Osteocyte (in vitro differentiated cells): ENCODE measurements at places on chromosomes 11 and 22. TPM values are rescaled to one million over a fixed set of nuclear protein-coding genes. Genes with fewer than 3 reads are reported as not detected.

DNA sequence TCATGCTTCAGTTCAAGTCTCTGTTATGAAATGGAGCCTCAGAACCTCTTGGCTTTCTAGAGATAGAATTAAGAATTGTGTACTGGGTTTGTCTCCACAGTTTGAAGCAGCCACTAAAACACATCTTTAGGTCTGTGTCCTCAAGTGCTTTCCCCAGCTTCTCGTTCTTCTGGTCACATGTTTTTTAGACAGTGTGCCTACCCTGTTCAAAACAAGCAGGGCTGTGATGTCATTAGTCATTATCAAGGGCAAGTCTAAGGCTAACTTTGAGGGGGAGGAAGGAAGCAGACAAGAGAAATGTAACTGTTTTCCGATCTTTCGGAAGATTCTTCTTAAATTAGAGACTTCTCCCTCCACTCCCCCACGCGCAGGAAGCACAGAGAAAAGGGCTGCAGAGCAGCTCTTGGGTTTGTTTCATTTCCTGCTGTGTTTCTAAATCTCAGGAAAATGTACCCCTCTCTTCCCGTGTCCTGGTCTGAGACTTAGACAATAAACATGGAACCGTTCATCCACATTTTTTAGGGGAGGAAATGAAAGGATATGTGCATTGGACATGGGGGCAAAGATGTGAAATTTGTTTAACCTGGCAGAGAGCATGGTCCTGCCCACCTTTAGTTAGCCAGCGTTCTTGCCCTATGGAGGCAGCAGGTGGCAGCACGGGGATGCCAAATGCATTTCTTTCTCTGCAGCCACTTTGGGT lies 3.1 kb downstream of the AKIP1 start:
- DNase-seq, result no peak
- H3K36me3 ChIP-seq, result peaks cover 5% of the 10 kb centered on the region
- peak overlapping the region; percentile 84 for H3K27ac ChIP-seq
- peak overlapping the region; percentile 50 for H3K4me3 ChIP-seq
- H3K27me3 ChIP-seq, result no peaks in the 10 kb centered on the region

GRCh38 chr22:20087319-20088262 lies 7.5 kb downstream of the DGCR8 start:
- no peak for DNase-seq
- peaks cover 24% of the 10 kb centered on the region for H3K4me1 ChIP-seq

DNA sequence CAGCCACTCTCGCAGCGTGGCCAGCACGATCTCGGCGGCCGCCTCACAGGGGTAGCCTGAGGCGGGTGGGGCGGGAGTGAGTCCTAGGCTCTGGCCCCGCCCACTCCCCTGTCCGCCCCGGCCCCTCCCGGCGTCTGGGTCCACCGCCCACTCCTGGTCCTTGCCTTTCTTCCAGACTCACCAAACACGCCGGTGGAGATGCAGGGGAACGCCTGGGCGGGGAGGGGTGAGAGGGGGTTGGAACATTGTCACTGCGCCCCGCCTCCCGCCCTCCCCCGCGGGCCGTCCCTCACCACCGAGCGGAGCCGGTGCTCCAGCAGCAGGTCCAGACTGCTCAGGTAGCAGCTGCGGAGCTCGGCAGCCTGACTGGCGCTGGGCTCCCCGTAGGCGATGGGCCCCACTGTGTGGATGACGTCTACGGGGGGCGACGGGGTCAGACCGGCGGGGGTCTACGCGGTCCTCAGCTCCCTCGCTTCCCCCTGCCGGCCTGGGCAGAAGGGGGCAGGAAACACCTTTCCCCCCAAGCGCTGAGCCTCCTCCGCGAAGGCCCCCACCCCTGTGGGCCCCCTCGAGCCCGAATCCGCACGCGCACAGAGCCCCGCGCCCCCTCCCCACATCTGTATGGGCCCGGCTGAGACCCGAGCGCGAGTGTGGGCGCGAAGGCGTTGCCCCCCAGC lies 13.2 kb downstream of the OTUB1 start:
- DNase-seq, result no peak
- H3K27ac ChIP-seq, result no peak overlapping the region
- no peak overlapping the region for H3K4me3 ChIP-seq

DNA sequence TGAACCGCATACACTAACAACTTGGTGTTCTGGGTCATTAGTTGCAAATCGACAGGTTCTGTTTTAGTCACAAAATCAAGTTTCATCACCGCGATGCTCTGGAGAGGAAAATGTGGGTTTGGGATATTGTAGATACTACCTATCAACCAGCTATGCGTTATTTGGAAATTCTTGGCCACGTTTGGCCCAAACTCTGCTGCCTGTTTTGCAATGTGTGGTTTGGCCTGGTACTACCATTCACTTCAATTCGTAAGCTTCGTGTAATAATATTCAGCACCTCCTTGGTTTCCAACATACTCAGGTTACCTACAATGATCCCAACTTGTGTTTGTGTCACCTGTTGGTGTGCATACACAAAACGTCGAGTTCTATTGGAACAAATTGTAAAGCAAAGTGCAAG lies 16.2 kb upstream of the ACER3 start:
- H3K27ac ChIP-seq, result no peak overlapping the region
- H3K4me3 ChIP-seq, result no peak overlapping the region
- DNase-seq, result no peak
- no peaks in the 10 kb centered on the region for H3K36me3 ChIP-seq
- H3K4me1 ChIP-seq, result peaks cover 2% of the 10 kb centered on the region

- no peak for DNase-seq
- H3K4me3 ChIP-seq, result peak overlapping the region; percentile 84
- peaks cover 32% of the 10 kb centered on the region for H3K4me1 ChIP-seq
These were observed 1.1 kb downstream of the MTA2 start for GRCh38 chr11:62600367-62601121.

DNA sequence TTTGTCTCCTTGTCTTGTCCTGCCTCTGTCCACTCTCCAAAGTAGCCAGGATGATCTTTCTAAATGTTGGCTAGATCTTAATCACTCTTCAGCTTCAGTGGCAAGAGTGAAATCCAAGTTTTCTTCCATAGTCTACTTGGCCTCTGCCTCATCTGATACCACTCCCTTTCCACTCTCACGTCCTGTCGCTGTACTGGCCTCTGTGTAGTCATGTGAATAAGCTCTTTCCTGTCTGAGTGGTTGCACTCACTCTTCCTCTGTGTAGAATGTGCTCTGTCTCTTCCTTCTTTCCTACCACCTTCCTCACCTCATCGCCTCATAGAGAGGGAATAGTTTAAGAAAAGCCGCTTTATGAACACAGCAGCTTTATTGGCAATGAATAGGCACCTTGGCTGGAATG lies 86.5 kb downstream of the WNT11 start:
- peaks cover 7% of the 10 kb centered on the region for H3K4me1 ChIP-seq
- peaks cover 13% of the 10 kb centered on the region for H3K36me3 ChIP-seq
- no peaks in the 10 kb centered on the region for H3K27me3 ChIP-seq
- no peak overlapping the region for H3K27ac ChIP-seq

DNA sequence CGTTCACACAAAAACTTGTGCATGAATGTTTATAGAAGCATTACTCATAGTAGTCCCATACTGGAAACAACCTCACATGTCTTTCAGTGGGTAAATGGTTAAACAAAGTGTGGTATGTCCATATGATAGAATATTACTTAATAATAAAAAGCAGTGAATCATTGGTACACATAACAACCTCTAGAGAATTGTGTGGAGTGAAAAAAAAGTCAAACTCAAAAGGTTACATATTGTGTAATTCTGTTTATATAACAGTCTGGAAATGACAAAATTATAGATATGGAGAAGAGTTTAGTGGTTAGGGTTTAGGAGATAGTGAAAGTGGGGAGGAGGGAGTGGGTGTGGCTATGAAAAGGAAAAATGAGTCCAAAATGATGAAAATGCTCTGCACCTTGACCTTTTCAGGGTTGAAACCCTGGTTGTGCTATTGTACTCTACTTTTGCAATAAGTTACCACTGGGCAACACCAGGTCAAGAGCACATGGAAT lies 243.4 kb upstream of the DDI1 start:
- no peak for DNase-seq
- H3K4me1 ChIP-seq, result peaks cover 9% of the 10 kb centered on the region
- H3K36me3 ChIP-seq, result peaks cover 5% of the 10 kb centered on the region

GRCh38 chr11:69936771-69937170 lies 117.6 kb upstream of the FGF3 start:
- no peaks in the 10 kb centered on the region for H3K4me1 ChIP-seq
- peaks cover 55% of the 10 kb centered on the region for H3K27me3 ChIP-seq
- H3K27ac ChIP-seq, result no peak overlapping the region
- no peak overlapping the region for H3K4me3 ChIP-seq
- DNase-seq, result no peak
- no peaks in the 10 kb centered on the region for H3K36me3 ChIP-seq

- H3K4me3 ChIP-seq, result no peak overlapping the region
- H3K4me1 ChIP-seq, result no peaks in the 10 kb centered on the region
- H3K27ac ChIP-seq, result no peak overlapping the region
These were observed 22.9 kb downstream of the RAB39A start for GRCh38 chr11:107951155-107951554.

DNA sequence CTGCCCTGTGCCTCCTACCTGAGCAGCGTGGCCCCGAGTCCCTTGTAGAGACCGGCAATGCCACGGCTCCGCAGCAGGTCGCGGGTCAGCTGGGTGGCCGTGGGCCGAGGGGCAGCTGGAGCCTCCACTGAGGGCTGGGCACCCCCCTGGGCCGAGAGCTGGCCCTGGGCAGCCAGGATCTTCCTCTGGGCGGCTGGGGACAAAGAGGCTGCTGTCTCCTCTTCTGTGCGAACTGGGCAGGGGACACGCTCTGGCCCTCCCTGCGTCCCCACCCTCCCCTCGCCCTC lies 2.6 kb upstream of the CEND1 start:
- H3K4me1 ChIP-seq, result peaks cover 22% of the 10 kb centered on the region
- no peaks in the 10 kb centered on the region for H3K36me3 ChIP-seq
- H3K4me3 ChIP-seq, result no peak overlapping the region
- no peaks in the 10 kb centered on the region for H3K27me3 ChIP-seq

DNA sequence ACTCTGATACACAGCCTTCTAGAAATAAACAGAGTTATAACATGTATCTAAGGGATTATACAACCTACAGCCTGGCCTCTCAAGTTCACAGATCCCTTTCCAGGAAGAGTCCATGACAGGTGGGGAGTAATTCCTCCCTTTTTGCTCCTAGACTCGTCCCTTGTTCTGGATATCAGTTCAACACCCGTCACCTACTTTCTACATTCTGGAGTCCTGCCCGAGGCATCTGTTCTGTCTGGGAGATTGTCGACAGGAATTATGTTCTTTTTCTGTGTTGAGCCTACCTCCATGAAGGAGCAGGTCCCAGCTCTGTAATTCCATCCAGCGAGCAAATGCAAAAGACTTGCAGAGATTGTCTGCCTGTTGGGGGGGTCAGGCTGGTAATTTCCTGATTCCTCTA lies 224.6 kb upstream of the NTM start:
- no peaks in the 10 kb centered on the region for H3K4me1 ChIP-seq
- no peak for DNase-seq
- H3K36me3 ChIP-seq, result no peaks in the 10 kb centered on the region

The NLRP14 gene
- total RNA-seq, result not detected in 2 replicates

The BARX2 gene
- total RNA-seq, result not detected in 2 replicates

The MMP7 gene
- not detected in 2 replicates for total RNA-seq
